ENCODE measurements at places on chromosomes 12 and 14.
A peak's percentile ranks its signal among the peaks of the same experiment; 100 is the strongest.

DNA sequence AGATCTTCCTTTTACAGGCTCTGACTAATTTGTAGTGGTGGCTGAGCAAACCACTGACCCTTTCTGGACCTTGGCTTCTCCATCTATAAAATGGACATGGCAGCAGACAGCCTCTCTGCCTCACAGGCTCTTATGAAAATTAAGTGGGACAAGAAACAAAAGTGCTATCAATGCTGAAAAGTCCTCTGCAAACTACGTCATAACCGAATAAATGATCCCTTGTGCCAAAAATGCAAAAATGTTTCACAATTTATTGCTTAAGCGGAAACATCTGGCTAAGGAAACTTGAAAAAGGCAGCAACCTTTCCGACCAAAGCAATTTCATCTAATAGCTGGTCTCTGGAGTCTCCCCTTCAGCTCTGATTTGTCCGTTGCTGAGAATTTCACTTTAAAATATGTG is 108.5 kb upstream of the PLXNC1 start:
- no peak for DNase-seq

DNA sequence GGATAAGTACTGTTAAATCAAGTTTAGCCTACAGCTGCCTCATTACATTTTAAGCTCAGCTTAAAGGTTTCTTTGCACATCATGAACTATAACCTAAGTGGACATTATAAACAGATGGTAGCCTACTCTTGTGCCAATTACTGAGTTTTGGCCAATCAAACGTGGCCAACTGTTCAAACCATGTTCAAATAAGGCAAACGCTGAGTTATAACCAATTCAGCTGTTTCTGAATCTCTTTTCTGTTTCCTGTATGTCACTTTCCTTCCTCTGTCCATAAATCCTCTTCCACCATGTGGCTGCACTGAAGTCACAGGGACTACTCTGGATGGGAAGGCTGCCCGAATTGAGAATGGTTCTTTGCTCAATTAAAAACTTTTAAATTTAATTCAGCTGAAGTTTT is 98.4 kb downstream of the BCAT1 start:
- no peak for DNase-seq

- DNase-seq: no peak
These were observed 98.9 kb downstream of the DENND5B start for GRCh38 chr12:31491841-31492598.

GRCh38 chr12:10339053-10339840 is 31.6 kb downstream of the KLRD1 start:
- no peak for DNase-seq

DNA sequence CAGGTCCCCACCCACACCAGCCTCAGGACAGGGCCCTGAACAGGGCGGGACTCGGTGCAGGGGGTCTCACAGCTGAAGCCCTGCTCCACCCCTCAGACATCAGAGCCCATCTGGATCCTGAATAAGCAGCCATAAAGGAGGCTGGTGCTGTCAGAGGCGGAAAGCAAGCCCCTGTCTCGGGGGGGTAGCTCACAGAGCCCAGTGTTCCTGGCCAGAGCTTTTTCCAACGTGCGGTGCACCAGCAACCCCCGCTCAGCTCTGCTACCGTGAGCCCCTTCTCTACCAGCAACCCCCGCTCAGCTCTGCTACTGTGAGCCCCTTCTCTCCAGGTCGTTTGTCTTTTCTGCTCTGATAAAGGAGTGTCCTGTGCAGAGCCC is 136.5 kb upstream of the SFSWAP start:
- DNase-seq: no peak

DNA sequence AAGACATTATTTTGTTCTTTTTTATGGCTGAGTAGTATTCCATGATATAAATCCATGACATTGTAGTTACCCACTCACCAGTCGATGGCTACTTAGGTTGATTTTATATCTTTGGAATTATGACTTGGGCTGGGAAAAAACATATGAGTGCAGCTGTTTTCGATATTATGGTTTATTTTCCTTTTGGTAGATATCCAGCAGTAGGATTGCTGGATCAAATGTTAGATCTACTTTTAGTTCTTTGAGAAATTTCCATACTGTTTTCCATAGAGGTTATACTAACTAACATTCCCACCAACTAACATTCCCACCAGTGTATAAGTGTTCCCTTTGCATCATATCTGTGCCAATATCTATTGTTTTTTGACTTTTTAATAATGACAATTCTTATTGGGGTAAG is 29.9 kb upstream of the PTPRR start:
- DNase-seq: no peak

DNA sequence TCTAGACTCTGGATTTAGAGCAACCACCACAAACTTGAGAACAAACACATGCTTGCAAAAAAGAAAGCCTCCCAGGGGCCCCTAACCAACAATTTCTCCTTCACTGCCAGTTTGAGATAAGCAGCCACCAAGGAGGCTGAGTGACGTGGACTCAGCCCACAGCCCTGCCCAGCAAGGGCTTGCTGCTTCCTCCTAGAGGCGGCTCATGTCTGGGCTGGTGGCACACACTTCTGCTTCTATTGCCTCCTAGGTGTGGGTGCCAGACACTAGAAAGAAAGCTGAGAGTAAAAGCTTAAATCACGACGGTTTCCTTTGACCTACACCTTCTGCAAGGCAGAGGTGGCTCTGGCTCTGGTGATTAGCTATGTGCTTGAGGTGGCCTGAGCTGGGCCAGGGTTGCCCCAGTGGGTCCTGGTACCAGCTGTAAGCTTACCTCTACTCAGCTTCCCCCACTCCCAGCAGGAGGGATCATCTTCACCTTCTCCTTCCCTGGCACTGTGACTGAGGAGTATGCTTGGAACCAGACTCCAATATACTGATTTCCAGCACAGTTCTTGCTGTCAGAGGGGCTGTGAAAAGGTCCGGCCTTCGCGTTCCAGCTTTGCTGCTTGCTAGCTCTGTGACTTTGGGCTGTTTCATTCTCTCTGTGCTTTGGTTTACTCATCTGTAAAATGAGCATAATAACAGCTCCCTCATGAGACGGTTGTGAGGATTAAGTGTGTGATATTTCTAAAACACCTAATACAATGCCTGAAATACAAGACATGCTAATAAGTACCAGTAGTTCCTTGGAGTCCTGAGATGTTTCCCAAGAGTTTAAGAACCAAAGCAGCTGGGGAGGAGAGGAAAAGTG is 89.7 kb upstream of the PARP11 start:
- peak; percentile 34 for DNase-seq

DNA sequence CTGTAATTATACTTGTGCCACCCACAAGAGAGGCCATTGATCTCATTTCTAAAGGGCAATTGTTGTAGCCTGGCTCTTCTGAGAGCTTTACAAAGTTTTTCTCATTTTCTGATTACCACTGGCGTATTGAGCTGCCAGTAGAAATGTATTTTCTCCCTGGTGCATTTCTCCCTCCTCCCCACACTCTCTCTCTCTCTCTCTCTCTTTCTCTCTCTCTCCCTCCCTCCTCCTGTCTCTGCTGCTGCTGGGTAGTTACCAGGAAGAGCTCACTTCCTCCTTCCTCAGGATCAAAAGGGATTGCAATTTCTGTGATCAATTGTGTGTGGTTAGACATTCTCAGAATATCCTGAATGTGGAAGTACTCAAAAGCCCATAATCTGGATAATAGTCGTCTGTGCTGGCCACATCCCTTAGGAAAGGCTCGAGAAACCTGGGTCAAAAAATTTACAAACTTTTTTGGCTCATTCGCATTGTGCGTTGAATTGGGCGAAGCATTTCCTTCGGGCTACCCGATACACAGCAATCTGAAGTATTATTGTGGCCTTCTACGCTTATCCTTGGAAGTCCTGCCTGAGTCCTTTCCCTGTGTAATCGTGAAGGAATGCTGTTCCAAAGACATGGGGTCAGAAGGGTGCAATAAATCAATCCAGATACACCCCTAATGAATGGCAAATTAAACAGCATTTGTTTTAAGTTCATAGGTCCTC is 254.8 kb downstream of the MSRB3 start:
- no peak for DNase-seq

DNA sequence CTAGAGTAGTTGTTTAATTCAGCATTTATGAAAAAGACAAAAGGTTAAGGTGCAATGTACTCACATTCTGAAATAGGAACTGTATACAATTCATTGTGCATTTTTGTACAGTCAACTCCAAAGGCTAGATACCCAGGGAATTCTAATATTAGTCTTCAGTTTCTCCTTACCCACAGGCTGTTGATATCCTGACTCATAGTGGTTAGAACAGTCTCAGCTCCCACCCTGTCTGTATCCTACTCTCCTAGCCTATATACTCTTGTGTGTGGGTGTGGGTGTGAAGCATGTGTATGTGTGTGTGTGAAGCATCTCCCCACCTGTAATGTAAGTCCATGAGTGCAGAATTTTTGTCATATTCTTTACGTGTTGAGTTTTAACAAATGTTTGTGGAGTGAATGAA is 229.5 kb downstream of the NAV3 start:
- no peak for DNase-seq
